ENCODE measurements at places on chromosomes 7 and 10.

DNA sequence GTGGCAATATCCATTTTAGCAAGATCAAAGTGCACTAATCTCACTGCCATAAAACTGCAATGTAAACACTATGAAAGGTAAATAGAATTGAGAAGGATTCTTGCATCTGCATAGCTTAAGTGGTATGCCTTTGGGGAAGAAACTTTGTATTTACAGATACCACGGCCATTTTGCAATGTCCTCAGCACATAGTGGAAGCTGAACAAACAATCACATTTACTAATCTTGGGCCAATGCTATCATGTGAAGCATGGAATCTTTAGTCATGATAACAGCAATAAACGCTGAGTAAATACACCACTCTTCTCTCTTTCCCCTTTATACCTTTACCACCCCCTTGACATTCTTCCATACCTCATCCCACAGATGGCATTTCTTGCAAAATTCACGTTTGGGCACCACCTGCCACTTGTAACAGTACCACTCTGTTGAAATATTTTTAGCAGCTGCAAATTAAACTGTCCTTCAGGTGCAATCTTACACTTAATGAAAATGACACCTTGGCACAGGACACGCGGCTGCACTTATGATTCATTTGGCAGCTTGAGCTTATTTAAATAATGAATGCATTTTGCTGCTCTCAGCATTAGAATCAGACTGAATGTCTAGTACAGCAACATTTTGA is 171.8 kb downstream of the SEMA3A start:
- no peak for ATAC-seq

DNA sequence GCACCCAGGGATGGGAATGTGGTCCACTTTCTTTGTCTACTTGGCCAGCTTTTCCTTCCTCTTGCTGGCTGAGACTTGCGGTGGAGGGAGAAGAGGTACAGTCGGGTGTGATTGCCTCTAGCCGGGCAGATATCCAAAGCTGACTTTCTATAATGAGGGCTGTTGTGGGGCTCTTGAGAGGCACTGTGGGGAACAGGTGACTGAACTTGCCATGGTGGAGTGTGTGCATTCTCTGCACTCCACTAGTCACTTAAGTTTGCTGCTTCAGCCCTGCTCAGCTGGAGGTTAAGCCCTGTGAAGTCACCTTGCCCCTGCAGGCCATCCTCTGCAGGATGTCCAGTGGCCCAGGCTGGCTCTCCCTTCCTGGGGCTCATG is 116.6 kb downstream of the AOAH start:
- ATAC-seq = no peak

GRCh38 chr7:148503900-148504487 is 86.6 kb upstream of the C7orf33 start:
- no peak for ATAC-seq

GRCh38 chr7:13800694-13801448 is 188.6 kb downstream of the ETV1 start:
- peak; percentile 38 for ATAC-seq

All from activated CD4-positive, CD25-positive, alpha-beta regulatory T cell treated with anti-CD3 and anti-CD28 coated beads, Interleukin-2, amount 50 U/mL, for 24 hours (primary cell).